Stimulated activated CD4-positive, alpha-beta T cell treated with anti-CD3 and anti-CD28 coated beads, Interleukin-1b, Interleukin-23, amount 100 ng/mL, for 1 hour (primary cell): ENCODE measurements at places on chromosomes 11 and 22.

- no peak for DNase-seq
These were observed 161.2 kb upstream of the PLET1 start for GRCh38 chr11:112421879-112422278.

DNA sequence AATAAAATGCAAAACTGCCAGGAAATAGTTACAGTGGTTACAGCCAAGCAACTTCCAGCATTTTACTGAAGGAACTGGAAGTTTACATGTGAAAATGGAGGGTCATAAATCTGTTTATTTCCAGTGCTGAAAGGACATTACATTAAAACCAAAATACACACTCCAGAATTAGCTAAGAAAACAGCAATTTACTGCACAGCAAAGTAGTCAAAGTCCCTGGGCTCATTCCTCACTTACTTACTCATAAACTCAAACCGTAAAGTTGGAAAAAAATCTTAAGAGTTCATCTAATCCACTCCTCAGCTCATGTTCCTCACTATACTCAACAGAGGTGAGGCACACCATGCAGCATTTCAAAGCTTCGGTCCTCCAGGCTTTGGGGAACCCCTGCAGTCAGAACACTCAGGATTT, 17.4 kb downstream of the CTSC start:
- DNase-seq: no peak

GRCh38 chr11:46672381-46672839, 28.0 kb downstream of the ARHGAP1 start:
- no peak for DNase-seq

DNA sequence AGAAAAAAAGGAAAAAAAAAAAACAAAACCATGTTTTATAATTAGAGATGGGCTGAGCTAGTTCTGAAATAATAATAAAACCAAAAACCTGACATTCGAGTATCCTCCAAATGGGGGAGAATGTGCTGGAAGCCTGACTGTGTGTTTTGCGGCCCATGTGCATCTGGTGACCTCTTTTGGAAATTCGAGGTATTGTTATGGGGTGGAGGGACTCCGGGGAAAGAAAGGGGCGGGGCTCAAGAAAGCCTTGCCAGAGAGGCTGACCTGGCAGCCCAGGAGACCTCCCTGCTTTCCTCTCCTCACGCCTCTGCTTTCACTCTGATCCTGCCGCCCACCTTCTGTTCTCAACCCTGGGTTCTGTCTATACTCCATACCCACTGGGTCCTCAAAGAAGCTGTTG, 72.9 kb downstream of the CTTN start:
- no peak for DNase-seq

DNA sequence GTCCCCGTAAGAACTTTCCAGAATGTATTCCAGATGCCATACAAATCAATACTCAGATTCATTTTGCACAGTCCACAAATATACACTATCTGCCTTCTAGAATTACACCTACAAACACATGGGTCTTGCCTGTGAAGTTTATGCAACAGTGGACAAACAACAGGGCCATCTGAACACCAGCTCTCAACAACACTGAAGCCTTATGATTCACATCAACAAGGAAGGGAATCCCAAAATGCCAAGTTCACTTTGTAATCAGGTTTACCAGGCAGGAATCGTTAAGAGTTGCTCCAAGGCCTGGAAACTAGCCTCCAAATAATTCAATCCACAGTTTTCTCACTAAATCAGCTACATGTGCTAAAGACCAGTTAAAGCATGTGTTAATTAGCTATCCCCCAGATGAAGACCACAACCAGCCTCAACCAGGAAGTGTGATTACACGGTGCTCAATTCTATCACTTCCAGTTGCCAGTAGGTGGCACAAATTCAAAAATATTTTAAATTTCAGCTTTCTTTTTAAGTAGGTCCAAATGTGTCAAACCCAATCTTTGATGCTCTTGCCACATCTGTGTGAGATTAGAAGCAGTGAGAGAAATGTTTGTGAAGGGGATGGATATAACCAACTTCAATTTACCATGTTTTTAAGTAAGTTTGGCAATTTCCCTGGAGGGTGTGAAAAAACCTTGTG, 139.1 kb upstream of the BDNF start:
- no peak for DNase-seq

DNA sequence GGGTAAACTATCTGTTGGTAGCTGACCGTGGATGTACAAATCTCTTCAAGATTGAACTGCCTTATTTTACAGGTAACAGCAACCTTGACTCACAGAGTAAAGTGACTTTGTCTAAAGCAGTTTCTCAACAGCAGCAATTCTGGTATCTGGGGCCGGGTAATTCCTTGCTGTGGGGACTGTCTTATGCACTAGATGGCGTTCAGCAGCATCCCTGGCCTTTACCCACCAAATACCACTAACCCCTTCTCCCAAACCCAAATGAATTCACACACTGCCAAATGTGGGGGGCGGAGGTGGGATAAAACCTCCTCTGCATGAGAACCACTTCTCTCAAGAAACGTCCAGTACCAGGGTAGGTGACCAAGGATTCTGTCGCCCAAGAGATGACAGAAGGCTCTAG, 1.7 kb upstream of the INCENP start:
- no peak for DNase-seq

- DNase-seq: no peak
These were observed 189.6 kb upstream of the CCDC90B start for GRCh38 chr11:83475760-83476159.

DNA sequence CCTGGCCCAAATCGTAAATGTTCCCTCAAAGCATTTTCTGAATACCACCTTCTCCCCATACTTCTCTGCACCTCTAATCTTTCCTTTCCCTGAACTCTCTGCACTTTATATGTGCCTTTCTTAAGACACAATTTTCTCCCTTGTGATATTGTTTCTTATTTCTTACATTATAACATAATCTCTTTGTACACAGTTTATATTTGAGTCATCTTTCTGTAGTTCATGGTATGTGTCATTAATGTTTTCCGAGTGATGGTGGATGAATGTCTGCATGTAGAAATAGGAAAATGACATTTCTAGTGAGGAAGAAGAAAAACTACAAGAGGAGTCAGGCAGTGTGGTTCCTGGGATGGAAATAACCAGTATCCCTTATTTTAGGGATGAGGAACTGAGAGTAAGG, 5.5 kb downstream of the ACRV1 start:
- no peak for DNase-seq

DNA sequence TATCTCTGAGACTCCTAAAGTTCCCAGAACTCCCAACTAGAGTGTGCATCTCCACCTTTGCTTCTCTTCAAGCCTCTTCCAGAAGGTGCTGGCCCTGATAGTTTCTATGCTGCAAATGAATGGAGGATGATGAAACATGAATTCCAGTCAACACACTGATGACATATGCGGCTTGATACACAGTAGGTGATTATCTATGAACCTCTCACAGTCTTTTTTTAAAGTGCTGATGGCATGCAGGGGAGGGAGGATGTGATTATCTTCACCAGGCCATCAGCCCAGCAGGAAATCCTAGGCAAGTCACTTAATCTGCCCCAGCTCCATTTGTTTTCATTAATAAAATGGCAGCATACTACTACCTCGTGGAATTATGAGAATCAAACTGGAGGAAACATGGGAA, 548.5 kb downstream of the SOX6 start:
- DNase-seq: no peak

- DNase-seq: no peak
These were observed 159.2 kb downstream of the MSANTD4 start for GRCh38 chr11:105862736-105863367.

GRCh38 chr11:47716692-47717091, 1.5 kb upstream of the AGBL2 start:
- DNase-seq: no peak

GRCh38 chr11:81644239-81644840, 1089.3 kb downstream of the FAM181B start:
- DNase-seq: no peak

DNA sequence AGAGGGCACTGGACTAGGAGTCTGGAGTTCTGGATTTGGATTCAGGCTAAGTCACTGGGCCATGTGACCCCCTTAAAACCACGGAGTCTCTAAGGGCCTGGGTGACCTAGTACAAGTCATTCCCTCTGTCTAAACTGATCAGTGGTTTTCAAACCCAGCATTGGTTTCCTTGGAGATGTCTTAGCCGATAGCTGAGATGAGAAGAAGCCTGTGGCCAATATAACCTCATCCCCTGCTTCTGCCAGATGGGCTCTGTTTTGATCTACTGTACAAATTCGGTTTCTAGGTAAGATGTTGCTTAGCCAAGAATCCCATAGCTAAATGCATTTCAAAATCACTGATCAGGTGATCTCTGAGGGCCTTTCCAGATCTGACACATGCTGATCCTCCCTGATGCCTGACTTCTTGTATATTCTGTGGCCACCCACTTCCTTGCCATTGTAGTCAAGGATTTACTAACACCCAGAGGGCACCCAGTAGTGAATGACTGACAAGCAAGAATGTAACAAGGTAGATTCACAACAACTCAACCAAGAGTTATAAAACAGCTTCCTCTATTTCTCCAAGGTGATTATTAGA, 53.1 kb downstream of the GALNT18 start:
- no peak for DNase-seq

DNA sequence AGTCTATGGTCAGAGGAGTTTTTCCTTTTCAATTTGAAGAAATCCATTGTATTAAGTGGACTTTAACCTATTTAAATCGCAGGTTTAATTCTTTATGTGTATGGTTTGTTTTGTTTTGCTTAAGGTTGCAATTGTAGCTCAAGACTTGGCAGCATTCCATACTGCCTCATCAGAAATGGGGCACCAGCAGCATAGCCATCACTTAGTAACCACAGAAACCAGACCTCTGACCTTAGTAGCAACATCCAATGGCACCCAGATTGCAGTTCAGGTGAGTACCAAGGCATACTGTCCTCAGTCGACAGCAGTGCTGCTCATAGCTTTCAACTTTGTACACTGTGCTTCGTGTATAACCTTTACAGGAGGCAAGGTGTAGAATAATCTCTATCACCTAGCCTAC, 48.4 kb upstream of the WEE1 start:
- DNase-seq: no peak

DNA sequence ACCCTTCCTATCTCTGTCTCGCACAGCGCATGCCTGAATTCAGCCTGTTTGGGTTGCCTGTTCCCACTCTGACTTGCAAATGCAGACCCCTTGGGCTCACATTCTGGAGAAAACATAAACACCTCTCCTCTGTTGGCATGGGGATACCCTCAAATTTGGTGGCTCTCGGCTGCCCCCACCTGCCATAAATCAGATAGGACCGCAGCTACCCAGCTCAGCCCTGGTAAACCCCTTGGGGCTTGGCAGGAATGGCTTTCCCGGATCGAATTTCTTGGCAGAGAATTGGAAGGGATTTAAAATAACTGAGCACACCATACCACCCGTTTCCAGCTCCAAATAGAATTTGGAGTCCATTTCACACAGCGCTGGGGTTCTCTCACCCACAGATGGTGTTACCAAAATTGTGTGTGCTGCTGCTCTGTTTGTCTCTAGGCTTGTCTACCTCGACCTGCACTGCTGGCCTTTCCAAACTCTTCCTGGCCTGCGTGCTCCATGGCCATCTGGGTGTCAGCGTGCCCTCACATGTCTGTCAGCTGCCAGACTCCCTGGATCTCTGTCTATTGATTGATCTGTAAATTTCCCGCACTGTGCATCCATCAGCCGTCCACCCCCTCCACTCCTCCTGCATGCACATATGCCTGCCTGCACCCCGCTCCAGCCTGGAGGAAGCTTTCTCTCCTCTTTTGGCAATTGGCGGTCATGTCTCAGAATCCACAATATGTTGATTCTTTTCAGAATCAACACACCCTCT, 134.0 kb downstream of the NTM start:
- no peak for DNase-seq

- no peak for DNase-seq
These were observed 1196.2 kb upstream of the TENM4 start for GRCh38 chr11:80636999-80637398.

GRCh38 chr11:109424901-109425300, 2.9 kb downstream of the C11orf87 start:
- DNase-seq: no peak

GRCh38 chr11:409600-410483, 5.0 kb downstream of the SIGIRR start:
- no peak for DNase-seq

DNA sequence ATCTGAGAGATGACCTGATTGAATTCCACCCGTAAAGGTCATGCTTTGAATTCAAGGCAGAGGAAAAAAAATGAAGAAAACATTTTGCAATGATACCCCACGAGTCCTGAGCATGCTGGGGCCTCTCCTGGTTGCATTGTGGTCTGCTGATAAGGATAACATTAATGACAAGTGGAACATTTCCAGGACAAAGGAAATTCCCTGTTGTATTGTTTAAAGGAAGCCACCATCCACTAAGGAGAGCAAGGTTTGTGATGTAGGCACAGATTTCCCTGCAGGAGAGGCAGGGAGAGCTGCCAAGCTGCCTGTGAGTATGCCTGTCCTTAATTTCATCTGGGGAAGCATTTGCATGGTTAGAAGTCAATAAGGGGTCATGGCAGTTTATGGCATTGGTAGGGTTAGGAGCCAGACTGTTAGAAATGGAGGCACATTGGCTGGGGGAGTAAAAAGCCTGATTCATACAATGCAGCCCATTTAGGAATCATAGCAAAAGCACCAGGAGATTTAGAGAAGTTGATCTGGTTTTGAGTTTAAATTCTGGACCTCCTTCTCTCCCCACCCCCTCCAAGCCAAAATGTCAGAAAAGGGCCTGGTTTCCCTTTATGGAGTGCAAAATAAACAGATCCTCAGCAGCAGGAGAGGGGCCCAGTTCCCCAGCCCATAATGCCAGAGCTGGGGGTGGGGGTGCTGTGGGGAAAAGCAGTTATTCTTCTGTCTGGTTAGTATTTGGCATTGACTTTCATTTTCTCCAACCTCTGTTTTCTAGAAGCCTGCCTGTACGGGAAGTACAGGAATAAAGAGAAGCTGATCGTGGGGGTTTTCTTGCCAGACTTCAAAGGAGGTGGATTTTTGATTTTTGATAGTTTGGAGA, 22.1 kb downstream of the FLI1 start:
- no peak for DNase-seq

GRCh38 chr11:18624161-18624560, 10.0 kb downstream of the SPTY2D1 start:
- no peak for DNase-seq

DNA sequence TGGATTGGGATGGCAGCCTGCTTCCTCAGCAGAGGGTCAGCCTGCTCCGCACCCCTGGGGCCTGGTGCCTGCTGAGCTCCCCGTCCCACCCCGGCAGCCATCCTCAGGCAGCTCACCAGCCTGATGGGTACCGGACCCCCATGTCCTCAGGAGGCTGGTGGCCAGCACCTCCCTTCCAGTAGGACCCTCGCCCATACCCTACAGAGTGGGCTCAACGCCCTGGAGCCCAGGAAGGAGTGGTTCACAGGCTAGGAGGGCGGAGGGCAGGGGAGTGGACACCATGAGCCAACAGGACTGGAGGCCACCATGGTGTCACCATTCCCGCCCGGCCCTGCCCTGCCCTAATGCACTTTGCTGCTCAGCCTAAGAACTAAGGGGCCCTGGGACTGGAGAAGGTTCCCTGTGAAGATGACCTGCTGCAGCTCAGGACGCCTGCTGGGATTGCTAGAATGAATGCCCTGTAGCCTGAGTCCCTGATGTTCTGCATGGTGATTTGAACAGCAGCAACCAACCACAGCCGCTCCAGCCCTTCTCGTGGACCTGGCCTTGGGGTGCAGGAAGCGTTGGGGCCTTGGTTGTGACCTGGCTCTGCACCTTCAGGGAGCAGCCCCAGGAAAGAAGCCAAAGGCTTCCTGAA, 1080.8 kb downstream of the BRD1 start:
- DNase-seq: no peak

GRCh38 chr11:127350476-127350875, 349.9 kb upstream of the KIRREL3 start:
- DNase-seq: no peak

- no peak for DNase-seq
These were observed 897.2 kb downstream of the TBC1D22A start for GRCh38 chr22:47659467-47660223.
